ENCODE measurements at places on chromosomes 3 and 15. TPM values are rescaled to one million over a fixed set of nuclear protein-coding genes. Genes with fewer than 3 reads are reported as not detected.

DNA sequence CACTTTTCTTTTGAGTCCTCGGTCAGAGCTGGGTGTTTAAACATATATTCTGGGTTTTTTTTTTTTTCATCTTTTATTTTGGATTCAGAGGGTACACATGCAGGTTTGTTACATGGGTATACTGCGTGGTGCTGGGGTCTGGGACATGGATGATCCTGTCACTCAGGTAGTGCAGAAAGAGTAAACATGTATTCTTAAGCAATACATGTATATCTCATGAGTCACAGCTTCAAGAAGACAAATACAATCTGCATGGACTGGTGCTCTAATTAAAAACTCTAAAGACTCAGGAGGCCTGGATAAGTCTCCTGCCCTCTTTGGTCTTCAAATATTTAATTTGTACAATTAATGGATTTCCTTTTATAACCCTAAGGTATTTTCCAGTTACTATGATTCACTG lies 50.6 kb upstream of the PHLDB2 start:
- no peak for DNase-seq

- DNase-seq: no peak
These were observed 237.0 kb downstream of the UACA start for GRCh38 chr15:70526221-70526973.

- no peak for DNase-seq
These were observed 38.2 kb downstream of the MAGI1 start for GRCh38 chr3:66000506-66000905.

DNA sequence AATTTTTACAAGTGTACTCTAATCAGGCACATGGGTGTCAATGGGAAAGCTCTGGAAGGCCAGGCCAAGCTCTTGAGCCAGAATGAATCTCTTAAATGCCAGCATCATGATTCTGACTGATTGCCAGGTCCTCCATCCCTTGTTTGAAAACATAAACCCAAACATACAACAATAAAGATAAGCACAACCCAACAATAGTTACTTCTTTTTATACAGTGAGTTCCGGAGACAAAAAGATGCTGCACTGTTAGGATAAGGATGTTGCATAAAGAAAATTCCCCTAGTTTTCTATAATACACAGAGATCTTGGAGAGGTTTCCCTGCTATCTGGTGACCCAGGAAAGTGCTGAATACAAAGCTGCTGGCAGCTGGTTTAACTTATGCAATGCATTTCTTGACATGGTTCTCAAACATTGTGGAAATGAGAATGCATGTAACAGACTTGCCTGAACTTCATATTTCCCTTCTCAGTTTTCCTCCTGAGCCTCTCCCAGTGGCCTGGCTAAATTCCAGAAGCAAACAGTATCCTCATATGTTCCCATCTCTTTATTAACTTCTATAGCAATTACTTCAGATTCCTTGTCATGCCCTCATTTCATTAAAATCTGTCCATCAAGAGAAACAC lies 180.1 kb upstream of the PRICKLE2 start:
- DNase-seq: no peak

The MKRN2OS gene
- 1.3 TPM for total RNA-seq

The PLS1 gene
- total RNA-seq: 27.8 TPM

The CPA3 gene
- 11.4 TPM for total RNA-seq

GRCh38 chr3:138066972-138067371 lies 48.4 kb downstream of the DZIP1L start:
- DNase-seq: no peak

DNA sequence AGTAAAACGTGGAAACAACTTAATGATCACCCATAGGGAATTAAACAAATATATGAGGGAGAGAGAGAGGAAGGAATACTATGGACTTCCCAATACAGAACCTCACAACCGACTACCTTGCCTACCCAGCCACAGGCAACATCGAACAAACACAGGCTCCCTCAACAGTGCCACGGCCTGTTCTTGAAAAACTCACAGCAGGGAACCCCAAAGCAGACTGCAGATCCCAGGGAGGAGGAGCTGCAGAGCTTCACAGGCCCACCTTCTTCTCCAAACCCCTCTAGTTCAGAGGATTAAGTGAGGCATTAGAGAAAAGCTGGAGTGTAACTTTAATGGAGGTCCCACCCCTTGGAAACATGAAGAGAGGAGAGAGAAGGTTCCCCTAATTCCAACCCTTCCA lies 110.2 kb downstream of the ST8SIA2 start:
- no peak for DNase-seq
